ENCODE measurements at places on chromosomes 6 and 20.

GRCh38 chr6:87784051-87784450, 82.0 kb upstream of the AKIRIN2 start:
- no peak for DNase-seq

- peak; percentile 98 for DNase-seq
Measured at GRCh38 chr6:111483736-111484632, 966 bp upstream of the REV3L start.

- DNase-seq: no peak
Measured at GRCh38 chr6:160273196-160273595, 14.6 kb upstream of the SLC22A2 start.

- DNase-seq: no peak
Measured at GRCh38 chr6:31666337-31666965, 571 bp downstream of the CSNK2B start.

- DNase-seq: no peak
Measured at GRCh38 chr6:164477101-164477500, 832.3 kb downstream of the C6orf118 start.

- no peak for DNase-seq
Measured at GRCh38 chr6:137522831-137523230, 28.6 kb upstream of the OLIG3 start.

DNA sequence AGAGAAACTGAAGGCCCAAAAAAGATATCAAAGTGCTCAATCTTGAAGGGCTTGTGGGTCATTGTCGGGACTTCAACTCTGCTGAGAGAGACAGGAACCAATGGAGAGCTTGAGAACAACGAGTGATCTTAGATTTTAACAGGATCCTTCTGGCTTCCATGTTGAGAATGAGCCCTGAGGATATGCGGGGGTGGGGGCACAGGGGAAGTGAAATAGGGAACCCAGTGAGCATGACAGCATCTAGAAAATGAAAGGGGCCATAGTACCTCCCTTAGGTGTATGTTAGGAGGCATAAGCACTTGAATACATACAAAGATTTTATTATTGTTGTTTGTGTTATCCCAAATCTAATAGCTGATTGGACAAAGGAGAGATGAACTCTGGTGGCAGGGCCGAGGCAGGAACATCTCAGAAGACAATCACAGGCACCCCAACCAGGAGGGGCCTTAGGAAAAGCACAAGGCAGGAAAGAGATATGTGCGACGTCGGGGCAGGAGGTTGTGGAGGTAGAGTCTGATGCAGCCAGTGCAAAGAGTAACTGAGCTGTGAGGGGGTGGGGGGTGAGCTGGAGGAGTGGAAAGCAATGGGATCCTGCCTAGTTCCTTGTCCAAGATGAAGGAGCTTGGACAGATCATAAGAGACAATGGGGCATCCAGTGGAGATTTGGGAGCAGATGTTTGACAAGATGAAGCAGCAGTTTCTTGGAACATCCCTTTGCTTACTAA, 10.4 kb downstream of the TGM6 start:
- DNase-seq: peak; percentile 5

DNA sequence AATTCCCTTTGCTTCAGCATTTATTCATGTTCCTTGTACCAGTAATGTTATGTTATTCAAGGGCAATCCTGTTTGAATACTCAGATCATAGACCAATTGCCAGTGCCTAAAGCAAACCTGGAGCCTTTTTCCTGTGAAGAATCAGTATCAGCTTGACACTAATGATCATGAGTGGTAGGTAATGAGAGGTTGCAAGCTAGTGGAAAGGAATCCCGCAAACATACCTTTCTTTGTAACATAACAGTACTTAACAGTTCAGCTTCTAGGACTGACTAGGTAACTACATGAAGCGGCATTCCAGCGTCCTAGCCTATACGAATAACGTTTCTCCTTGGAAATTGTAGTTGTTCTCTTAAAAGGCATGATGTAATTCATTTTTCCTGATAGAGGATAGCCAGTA, 253.7 kb downstream of the TMEM242 start:
- DNase-seq: no peak

GRCh38 chr6:14706378-14706929, 539.4 kb upstream of the JARID2 start:
- DNase-seq: peak; percentile 90

DNA sequence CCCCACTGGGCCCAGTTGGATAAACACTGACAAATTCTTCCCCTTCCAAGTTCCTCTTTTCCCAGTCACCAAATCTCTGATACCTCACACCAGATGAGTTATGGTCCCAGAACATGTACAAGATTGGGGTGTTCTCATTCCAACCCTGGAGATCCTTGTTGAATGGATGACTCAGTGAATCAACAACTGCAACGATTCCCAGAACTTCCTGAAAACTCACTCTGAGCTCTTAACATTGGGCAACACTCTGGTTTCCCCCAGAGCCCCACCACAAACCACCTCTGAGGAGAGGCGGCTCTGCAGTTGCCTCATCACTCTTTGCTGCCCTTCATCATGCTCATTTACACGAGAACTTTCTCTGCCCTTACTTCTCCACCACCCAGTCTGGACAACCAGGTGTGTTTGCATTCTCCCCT, 115.2 kb downstream of the MRPL14 start:
- no peak for DNase-seq

DNA sequence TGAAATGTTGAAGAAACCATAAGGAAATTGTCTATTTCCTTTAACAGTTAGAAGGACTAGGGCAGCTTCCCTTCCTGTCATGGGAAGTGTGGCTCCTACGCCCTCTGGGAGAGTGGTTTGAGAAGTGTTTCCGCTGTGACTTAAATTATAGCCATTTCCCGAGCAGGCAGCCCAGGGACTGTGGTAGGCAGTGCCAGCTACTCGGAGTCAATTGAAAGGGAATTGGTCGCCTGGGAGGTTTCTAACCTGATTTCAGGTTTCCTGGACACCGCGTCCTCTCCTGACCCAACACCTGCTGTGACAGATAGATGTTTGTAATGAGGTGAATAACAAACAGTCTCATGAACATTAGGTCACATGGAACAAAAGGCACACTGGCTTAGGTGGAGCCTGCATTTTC, 256.1 kb upstream of the PLCB4 start:
- peak; percentile 23 for DNase-seq
